ENCODE measurements at places on chromosomes 1 and 21.
A peak's percentile ranks its signal among the peaks of the same experiment; 100 is the strongest.

- no peak for DNase-seq
These were observed 377.5 kb downstream of the GPATCH2 start for GRCh38 chr1:217253351-217253750.

GRCh38 chr1:34263406-34263805 is 86.7 kb downstream of the C1orf94 start:
- DNase-seq = no peak

DNA sequence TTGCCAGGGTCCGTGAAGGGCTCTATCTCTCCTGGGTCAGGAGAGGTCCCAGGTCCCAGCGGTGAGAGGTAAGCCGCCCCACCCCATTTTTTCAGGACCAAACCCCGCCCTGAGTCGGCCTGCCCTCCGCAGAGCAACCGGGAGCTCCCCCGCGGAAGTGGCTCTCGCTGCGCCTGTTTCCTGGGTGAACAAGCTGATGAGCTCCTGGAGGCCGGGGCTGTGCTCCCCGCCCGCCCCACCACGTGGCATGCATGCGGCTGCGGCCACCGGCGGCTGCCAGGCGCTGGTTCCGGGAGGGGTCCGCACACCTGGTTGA is 32.0 kb downstream of the ZBTB17 start:
- no peak for DNase-seq

DNA sequence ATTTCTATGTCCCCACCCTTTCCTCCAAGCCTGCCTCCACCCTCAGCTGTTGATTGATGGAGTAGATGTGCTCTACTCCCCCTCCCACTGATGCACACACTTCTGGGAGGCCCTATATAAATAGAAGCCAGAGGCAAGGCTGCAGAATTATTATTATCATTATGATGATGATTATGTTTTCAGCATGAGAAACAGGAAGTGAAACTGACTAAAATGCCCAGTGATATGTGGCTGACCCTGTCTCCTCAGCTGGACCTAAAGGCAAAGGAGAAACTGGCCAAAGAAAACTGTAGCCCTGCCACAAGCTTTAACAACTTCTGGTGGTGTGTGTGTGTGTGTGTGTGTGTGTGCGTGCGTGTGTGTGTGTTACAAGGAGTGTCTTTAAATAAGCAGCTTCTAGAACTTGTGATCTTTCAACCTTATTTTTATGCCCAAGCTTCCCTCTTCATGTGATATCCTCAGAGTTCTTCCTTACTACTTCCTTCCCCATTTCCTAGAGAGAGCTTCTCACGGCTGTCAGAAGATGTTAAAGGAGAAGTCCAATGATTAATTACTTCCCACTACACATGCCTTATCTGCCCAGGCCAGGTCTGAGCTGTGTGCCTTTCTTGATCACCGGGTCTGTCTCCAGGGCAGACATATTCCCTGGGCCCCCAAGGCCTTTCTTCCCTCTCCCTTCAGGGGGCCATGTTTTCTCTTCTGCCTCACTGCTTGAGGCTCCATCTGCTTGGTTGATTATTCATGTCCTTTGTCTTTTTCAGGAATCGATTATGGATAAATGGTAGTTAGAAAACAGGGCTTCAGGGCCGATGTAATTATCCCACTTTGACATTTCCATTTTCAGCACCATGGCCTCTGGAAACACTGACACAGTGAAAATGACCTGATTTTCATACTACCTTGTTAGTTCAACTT is 11.6 kb upstream of the MAPKAPK2 start:
- DNase-seq = peak; percentile 42

- no peak for DNase-seq
These were observed 1017.0 kb upstream of the TMPRSS15 start for GRCh38 chr21:19420565-19420964.

GRCh38 chr1:227795732-227796131 is 19.7 kb upstream of the PRSS38 start:
- peak; percentile 49 for DNase-seq

GRCh38 chr1:89855413-89856123 is 34.7 kb downstream of the LRRC8D start:
- no peak for DNase-seq

GRCh38 chr1:187762118-187762517 is 933.4 kb downstream of the PLA2G4A start:
- DNase-seq = no peak

DNA sequence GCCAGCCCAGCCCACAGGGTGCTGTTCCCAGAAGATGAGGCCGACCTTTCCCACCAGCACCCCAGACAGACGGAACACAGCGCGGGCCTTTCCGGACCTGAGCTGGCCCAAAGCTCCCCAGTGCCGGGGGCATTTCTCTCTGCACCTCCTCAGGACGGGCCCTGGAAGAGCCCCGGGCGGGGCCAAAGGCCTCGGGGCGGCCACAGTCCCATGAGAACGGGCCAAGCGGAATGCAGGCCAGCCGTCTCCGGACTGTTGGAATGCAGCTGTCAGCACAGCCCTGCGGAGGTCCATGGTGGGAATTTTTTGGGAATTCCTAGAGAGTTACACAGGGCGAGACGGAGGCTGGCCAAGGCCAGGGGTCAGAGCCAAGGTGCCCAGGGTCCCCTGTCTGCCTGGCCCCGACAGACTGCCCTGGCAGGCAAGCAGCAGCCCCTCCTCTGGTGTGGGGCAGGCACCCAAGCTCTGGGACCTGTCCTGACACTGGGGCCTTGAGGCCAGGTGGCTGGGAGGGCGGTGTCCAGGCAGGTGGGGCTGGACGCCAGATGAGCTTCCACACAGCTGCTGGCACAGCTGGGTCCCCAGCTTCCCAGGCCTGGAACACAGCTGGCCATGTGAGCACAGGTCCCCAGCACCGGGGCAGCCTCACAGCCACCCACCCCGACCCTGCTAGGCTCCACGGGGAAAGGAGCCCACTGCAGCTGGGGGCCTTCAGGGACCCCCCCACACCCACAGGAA is 63.0 kb downstream of the MEGF6 start:
- no peak for DNase-seq

DNA sequence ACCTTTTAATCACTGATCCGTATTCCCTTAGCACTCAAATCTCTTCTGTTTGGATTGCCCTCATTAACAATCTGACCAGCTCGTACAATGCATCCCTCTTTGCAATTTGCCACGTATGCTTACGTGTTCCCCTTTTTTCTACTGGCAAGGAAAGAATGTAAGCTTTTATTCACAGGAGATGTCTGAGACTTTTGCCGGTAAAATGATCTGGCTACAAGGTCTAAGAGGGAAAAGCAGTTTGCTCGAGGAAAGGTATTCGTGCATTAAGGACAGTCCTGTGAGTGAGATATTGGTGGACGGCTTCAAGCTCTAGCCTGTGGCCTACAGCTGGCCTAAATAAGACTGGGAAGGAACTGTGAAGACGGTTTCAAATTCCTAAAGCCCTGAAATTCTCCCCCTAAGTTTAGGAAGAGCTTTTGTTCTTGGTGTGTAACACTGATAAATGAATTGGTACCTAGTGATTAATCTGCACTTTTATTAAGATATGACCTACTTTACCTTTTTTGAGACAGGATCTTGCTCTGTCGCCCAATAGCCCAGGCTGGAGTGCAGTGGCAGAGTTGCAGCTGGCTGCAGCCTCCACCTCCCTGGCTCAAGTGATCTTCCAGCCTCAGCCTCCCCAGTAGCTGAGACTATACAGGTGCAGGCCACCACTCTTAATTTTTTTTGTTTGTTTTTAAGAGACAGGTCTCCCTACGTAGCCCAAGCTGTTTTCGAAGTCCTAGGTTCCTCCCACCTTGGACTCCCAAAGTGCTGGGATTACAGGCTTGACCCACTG is 895 bp upstream of the UBR4 start:
- no peak for DNase-seq

DNA sequence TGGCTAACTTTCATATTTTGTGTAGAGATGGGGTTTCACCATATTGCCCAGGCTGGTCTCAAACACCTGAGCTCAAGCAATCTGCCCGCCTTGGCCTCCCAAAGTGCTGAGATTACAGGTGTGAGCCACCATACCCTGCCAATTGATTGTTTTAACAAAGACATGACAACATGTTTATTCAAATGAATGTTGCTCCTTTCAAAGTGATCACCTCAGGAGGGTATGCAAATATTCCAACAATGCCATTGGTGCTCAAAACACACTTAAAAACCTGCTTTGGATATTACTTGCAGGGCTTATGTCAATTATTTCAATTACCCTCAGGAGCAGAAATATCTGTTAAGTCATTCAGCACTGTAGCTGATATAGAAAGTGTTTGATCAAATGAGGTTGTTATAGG is 7.9 kb downstream of the LAX1 start:
- DNase-seq = no peak

- no peak for DNase-seq
These were observed 66.0 kb downstream of the OLIG1 start for GRCh38 chr21:33135925-33136324.

- no peak for DNase-seq
These were observed 2.1 kb downstream of the CDC7 start for GRCh38 chr1:91502672-91503184.

- DNase-seq = peak; percentile 72
These were observed 884 bp upstream of the LRRC8C start for GRCh38 chr1:89631816-89632656.

DNA sequence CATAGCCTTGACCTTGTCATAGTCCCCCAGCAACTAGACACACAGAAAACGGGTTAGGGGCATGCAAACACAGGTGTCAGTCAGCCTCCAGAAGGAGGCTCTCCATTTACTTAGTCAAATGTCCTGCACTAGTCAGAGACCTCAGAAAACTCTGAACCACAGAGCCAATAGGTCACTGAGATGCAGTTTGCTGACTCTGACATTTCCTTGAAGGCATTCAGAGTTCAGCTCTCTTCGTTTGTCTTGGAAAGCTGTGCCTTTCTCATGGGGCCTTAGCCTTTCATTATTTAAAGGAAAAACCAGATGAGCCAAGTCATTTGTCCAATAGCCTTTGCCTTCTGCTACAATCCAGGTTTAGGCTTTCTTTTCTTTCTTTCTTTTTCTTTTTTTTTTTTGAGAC is 3.5 kb downstream of the OLFML2B start:
- DNase-seq = no peak

GRCh38 chr1:15736892-15737261 is 819 bp downstream of the SLC25A34 start:
- DNase-seq = no peak

GRCh38 chr1:151130987-151131586 is 15.3 kb downstream of the SEMA6C start:
- DNase-seq = peak; percentile 91

DNA sequence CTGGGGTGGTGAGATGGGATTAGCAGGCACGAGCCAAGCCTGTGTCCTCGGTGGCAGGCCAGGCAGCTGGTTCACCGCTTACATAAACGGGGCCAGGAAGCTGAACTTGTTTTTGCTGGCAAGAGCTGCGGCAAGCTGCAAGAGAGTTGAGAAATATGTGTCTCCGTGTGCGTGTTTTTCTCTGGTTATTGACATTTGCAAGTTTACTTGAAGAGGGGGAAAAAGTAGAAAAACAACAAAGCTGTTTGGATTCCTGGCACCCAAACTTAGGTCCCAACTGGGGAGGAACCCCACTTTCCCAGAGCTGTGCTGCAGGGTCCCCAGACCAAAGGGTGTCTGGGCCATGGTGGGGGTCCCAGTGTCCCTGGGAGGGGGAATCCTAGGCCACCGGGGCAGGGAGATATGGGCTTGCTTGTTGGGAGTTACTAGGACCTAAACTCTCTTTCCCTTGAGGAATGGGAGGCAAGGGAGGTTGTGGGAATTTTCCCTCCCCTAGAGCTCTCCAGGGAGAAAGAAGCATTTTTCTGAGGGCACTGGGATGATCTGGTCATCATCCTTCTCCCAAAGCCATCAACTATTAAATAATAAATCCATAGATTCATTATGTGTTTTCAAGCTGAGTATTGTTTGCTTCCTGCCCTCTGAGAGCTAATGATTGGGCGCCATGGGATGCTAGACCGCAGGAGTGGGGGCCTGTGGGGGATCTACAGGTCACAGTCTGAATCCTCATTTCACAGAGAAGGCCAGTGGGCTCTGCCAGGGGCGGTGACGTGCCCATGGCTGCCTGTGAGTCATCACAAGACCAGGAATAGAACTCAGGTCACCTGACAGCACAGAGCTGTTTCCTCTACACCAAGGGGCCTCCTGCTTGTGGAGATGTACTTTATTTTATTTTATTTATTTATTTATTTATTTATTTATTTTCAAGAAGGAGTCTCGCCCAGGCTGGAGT is 14.8 kb downstream of the IL6R start:
- DNase-seq = no peak

DNA sequence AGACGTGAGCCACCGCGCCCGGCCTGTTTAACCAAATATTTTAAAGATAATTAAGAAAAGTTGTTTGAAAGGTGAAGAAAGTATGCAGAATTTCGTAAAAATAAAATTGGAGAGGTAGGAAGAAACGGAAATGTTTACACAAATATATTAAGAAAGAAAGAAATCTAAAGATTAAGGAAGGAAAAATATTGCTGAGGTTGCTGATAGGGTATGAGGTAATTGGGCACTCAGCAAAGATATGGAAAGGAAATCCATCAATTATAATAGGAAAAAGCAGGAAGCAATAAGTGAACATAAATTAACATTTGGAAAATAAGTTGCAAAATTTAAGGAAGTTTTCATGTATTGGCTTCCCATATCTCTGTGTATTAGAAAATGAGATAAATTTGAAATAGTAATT is 225.9 kb downstream of the KCNT2 start:
- DNase-seq = no peak

- DNase-seq = no peak
These were observed 89.5 kb upstream of the CSF3R start for GRCh38 chr1:36572142-36572715.

GRCh38 chr1:2429780-2430591 is 17.6 kb upstream of the PEX10 start:
- no peak for DNase-seq

DNA sequence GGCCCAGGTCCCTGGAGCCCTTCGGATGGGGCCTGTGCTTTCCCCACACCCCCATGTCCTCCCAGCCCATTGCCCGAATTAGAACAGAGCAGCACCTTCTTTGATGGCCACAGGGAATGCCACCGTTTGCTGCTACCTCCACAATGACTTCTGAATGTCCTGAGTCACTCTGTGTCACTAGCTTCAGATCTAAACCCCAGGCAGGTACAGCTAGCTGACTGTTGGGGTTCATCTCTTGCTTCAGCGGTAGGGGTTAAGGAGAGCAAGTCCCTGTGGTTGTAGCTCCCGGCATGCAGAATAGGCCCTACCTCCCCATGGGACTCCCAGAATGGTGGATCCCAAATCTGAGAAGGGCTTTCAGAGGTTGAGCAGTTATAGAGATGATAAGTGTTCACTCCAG is 291.1 kb upstream of the POU3F1 start:
- DNase-seq = peak; percentile 14

DNA sequence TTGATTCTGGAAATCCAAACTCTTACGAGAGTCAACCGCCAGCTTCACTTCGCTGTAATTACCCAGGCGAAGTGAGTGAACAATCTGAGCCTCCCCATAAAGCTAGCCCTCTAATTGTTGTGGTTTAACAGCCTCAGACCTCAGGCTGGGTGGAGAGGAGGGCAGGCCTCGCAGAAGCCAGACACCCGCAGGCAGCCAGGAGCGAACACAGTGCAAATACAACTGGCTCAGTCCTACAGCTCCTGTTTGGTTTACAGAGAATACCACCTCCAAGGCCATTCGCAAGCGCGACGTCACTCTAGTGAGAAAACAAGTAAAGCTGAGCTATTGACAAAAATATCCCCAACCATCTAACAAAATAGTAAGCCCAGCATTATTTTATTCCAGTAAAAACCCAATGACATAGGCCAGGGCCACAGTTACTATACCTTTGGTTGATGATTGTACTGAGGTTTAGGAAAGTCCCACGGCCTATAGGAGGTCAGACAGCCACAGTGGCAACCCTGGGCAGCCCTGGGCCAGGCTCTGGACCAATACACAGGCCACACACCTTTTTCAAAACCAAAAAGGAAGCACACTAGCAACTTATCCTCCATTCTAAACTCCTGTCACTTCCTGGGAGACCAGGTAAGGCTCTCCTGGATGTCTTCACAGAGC is 163.3 kb downstream of the ETS2 start:
- DNase-seq = no peak

GRCh38 chr1:156742801-156743200 is 1.9 kb upstream of the MRPL24 start:
- DNase-seq = no peak
